ENCODE measurements at places on chromosomes 5 and 9.

GRCh38 chr5:162323466-162323865 lies 255.9 kb downstream of the GABRG2 start:
- no peak for DNase-seq

- no peak for DNase-seq
These were observed 84.3 kb downstream of the ZNF462 start for GRCh38 chr9:106947106-106947900.

DNA sequence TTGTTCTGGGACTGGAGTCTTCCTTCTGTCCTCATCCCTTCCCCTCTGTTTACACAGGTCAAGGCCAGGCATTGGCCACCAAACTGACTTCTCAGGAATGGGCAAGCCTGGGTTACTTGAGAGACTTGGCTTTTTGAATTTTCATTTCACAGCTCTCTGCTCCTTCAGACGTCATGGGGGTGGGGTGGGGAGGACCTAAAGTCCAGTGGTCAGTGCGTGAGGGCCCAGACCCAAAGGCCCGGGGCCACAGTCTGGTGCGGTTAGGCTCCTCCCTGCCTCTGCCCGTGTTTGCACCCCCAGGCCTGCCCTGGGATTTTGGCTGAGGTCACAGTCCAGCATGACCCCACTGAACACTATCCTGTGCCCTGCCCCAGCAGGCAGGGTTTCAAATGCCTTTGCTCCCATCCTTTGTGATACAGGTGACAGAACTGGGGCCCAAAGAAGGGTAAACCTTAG lies 4.1 kb upstream of the CXXC5 start:
- DNase-seq: no peak

GRCh38 chr5:122661496-122662180 lies 113.2 kb upstream of the SNX2 start:
- no peak for DNase-seq

DNA sequence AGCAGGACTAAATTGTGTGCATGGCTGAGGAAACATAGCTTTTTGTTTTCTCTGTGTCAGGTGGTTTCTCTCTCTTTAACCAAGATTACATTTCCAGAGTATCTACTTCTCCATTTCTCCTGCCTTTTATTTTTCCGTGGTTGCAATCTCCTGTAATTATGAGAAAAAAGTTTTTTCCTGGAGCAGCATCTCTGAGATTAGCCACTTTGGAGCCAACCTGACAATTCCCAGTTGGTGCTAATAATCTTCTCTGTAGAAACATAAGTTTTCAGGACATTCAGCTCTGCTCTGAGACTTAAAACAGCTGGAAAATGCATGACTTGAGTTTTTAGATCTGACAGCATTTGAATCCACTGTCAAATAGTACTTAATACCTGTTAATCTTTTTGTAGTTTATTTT lies 67.1 kb upstream of the GAS1 start:
- no peak for DNase-seq

DNA sequence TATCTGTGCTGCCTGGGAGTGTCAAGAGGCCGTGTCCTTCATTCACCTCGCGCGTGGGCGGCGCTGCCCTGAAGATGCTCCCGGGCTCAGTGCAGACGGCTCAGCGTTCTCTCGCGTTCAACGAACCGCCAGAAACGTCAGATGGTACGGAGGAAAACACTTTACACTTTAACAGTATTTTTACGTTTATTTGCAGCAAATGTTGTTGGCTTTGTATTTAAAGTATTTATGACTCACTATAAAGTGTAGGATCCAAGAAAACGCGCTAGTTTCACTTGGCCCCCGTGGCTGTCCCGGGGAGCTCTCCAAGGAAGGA lies 544 bp upstream of the ERCC6L2 start:
- DNase-seq: peak; percentile 57

DNA sequence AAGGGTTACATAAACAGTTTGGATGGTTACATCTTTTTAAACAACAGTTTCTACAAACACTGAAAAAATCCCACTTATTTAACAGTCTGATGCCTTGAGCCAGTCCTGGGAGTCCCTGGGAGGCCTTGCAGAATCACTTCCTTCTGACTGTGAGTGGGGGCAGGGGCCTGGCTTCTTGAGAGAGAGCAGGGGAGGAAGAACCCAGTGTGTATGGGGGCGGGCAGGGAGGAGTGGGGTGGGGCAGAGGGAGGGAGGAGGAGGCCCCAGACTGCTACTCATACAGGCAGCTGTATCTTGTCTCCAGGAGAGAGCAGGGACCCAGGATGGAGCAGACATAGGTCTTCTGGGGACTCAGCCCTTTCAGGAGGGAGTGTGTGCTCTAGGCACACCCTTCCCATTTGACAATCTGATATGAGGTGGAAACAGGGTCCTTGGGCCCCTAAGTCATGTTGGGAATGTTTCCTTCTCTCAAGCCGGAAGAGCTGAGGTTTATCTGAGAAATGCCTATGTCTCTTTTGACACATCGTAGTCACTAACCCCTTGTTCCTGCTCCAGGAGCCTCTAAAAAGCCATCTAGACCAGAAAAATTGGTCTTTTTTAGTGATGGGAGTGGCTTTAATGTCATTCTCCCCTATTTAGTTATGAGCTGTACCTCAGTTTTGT lies 52.8 kb downstream of the IRF1 start:
- peak; percentile 48 for DNase-seq

DNA sequence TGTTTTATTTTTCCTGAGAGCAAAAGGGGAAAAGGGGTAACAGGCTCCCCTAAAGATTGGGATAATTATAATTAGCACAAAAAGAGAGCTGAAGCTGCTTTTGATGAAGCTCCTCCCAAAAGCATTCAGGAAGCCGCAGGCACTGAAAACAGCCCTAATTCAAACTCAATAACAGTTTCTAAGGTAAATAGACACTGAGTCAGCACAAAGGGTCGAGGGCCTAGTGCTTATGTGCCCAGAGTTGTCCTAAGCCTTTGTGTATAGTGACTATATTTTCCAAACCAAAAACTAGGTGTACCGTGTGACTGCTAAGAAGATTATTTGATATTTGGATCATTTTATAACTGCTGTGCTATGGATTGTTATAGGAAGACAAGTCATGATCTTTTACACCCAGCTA lies 67.7 kb downstream of the HMHB1 start:
- no peak for DNase-seq

DNA sequence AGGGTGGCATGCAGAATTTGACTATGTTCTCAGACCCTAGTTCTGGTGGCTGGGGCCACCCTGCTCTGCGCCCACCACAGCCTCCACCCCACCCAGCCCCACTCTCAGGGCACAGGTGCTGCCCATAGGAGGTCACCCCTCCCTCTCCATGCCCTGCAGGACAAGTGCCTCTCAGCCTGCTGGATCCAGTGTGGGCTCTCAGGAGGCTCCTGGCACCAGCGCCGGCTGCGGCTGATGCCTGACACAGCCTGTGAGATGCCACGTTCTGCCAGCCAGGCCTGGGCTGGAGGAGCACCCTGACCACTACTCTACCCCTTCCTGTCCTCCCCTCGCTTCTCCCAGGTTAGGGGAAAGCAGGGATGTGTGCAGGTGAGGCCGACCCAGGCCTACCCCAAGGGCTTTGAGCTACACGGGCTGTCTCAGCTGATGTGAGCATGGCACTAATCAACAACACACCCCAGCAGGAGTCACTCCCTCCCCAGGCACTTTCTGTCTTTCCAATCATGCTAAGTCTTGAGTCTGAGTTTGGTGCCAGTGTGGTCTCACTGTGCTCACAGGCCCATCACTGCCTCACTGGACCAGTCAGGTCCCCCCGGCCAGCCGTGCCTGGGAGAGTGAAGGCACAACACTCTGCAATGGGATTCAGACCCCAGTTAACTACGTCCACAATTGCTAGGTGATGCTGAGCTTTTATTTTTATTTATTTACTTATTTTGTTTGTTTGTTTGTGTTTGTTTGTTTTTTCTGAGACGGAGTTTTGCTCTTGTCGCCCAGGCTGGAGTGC lies 12.1 kb upstream of the BARX1 start:
- DNase-seq: no peak

Data from stimulated activated CD4-positive, alpha-beta T cell treated with anti-CD3 and anti-CD28 coated beads, Interleukin-12 subunit alpha, Interleukin-12 subunit beta, amount 100 ng/mL, for 4 hours (primary cell).